ENCODE measurements at places on chromosomes 1 and 21. TPM values are rescaled to one million over a fixed set of nuclear protein-coding genes. Genes with fewer than 3 reads are reported as not detected.

- peak; percentile 21 for DNase-seq
- no peak overlapping the region for H3K4me3 ChIP-seq
- no peaks in the 10 kb centered on the region for H3K36me3 ChIP-seq
- no peaks in the 10 kb centered on the region for H3K27me3 ChIP-seq
Measured at GRCh38 chr1:159798893-159799292, 3.3 kb upstream of the FCRL6 start.

DNA sequence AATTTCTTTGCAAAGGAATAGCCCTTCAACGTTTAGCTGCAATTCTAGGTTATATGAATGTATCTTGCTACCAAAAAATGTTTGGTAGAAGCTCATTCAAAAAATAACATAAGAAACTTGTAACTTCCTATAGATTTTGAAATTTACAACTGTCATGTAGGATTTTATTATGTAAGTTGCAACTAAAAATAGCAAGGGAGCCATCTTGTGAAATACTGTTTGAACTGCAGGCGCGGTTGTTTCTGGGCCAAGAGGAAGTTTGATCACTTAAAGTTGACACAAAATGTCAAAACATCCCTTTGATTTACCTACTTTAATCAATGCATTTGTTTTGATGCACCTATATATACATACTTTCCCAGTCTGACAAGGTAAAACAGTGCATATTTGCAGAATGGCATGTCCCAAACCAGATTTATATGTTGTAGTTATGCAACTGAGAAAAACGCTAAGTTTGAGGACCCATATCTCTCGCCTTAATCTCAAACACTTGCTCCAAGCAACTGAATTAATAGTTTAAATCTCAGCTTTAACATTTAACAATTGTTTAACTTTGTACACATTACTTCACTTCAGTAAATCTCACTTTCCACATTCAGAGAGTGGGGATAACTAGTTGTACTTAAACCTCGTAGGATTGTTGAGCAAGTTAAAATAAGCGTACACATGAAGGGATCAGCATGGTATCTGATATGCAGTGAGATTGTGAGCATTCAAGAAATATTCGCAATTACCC is 63.9 kb downstream of the KCNK2 start:
- no peak overlapping the region for H3K27ac ChIP-seq
- H3K4me3 ChIP-seq: no peak overlapping the region
- no peaks in the 10 kb centered on the region for H3K4me1 ChIP-seq
- no peak for DNase-seq

GRCh38 chr1:159005676-159006075 is 4.0 kb upstream of the IFI16 start:
- DNase-seq: no peak
- peak overlapping the region; percentile 40 for H3K27ac ChIP-seq
- H3K4me1 ChIP-seq: peaks cover 7% of the 10 kb centered on the region

GRCh38 chr1:203045336-203045735 is 19.0 kb downstream of the PPFIA4 start:
- no peak overlapping the region for H3K4me3 ChIP-seq
- H3K4me1 ChIP-seq: no peaks in the 10 kb centered on the region
- H3K27me3 ChIP-seq: no peaks in the 10 kb centered on the region
- H3K27ac ChIP-seq: no peak overlapping the region

IL6R gene
- 48.3 TPM for total RNA-seq

- peak overlapping the region; percentile 69 for H3K27ac ChIP-seq
- no peaks in the 10 kb centered on the region for H3K27me3 ChIP-seq
- DNase-seq: peak; percentile 82
- H3K4me3 ChIP-seq: no peak overlapping the region
Measured at GRCh38 chr21:38303300-38303699, 46.5 kb downstream of the KCNJ15 start.

DNA sequence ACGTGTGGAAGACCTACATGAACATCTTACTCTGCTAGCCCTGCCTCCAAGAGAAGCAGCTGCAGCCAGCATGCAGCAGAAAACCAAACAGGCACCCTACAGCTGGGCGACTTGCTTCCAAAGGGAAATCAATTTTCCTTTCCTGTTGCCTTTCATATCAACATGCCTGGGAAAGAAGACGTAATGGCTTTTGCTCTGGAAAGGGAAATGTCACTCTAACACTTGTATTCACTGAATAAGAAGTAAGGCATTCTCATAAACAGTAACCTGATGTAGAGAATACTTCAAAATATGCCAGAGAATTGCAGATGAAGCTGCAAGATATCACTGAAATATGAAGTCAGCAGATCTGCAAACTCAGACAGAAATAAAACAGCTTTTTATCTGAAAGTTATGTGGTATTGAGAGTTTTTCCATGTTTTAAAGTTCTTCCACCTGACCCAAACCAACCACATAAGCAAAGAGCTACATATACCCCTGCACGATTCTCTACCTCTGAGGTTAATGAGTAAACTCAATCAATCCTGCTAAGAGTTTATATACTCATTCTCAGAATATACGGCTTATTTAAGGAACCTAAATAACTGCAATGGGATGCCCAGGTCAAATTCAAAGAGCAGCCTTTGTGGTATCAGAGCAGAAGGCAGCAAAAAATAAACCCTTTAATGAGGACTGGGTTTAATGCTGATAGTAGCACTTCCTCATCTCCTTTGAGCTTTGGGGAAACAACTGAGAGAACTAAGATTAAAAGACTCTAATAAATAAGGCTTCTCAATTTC is 150.9 kb downstream of the RERE start:
- no peaks in the 10 kb centered on the region for H3K27me3 ChIP-seq
- H3K27ac ChIP-seq: no peak overlapping the region
- H3K4me1 ChIP-seq: peaks cover 10% of the 10 kb centered on the region
- no peaks in the 10 kb centered on the region for H3K36me3 ChIP-seq
- DNase-seq: no peak

DNA sequence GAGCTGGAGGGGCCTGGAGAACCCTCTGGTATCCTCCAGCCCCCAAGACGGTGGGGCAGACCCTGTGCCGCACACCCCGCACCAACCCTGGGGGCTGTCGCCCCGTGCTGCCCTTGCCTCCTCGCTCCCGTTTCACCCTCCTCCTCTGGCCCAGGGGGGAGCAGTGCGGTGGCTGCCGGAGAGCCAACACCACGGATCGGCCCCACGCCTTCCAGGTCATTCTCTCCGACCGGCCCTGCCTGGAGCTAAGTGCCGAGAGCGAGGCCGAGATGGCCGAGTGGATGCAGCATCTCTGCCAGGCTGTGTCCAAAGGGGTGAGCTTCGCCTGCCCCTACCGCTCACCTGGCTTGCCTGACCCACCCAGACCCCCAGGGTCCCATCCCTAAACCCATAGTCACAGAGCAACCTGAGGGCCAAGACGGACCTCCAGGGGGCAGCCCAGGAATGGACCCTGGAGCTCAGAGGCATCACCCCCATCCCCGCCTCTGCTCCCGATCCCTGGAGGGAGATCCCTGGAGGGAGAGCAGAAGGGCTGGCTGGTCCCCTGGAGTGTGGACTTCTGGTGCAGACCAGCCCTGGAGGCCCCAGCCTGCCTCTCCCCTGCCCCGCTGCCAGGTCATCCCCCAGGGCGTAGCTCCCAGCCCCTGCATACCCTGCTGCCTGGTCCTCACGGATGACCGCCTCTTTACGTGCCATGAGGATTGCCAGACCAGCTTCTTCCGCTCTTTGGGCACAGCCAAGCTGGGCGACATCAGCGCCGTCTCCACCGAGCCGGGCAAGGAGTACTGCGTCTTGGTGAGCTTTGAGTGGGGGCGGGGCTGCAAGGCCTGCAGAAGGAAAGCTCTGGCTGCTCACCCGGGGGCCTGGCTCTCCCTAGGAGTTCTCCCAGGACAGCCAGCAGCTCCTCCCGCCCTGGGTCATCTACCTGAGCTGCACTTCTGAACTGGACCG is 4.0 kb upstream of the SLC25A34 start:
- no peaks in the 10 kb centered on the region for H3K27me3 ChIP-seq
- peaks cover 15% of the 10 kb centered on the region for H3K4me1 ChIP-seq
- H3K27ac ChIP-seq: no peak overlapping the region
- peaks cover 66% of the 10 kb centered on the region for H3K36me3 ChIP-seq
- no peak for DNase-seq

ACKR1 gene
- 177 TPM for total RNA-seq

DNA sequence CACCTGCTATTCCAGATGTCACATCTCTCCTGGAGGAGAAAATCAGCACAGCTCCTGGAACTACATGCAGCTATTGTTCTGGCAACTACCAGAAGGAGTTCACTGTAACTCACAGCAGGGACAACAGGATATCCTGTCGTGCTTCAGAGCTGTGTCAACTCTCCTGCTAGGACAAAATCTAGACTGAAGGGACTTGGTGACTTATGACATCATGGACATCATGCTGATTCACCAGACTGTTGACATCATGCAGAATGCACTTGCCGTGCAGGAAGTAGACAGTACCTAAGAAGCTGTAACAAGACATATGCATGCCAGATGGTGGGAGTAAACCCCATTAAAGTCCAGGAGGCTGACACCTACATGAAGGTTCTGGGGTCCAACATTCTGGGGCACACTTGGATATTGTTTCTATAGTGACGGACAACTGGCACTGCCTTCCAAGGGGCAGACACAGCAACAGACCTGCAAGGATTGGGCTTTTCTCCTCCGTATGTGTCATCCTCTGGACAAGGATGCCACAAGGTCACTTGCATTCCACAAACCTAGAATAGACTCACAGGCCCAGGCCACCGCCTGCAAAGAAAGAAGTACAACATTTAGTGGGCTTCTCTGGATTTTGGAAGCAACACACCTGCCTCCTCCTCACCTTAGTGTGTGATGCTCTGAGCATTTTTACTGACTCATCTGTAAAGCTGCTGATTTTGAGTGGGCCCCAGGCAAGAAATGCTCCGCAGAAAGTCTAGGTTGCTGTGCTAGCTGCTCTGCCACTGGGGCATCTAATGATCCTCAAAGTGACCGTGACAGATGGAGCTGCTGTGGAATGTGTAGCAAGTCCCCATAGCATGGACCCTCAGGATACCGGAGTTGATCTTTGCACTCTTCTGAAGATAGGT is 249.2 kb downstream of the MATN1 start:
- no peak overlapping the region for H3K4me3 ChIP-seq
- no peaks in the 10 kb centered on the region for H3K36me3 ChIP-seq
- no peak overlapping the region for H3K27ac ChIP-seq
- no peaks in the 10 kb centered on the region for H3K27me3 ChIP-seq

DNA sequence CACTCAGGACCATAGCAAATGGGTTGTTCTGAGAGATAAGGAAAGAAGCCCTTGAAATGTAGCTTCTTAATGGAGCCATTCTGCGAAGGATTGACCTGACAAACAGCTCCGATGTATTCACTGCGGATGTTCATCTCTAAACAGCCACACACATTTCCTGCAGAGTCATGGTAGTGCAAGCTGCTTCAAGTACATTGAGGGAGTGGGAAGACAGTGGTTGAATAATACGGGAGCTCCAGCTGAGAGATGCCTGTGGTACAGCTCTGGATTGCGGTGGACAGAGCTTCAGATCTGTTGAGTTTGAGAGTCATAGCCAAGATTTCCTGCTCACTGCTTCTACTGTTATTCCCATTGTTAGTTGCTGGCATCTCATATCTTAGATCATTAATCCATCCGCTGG is 86.6 kb downstream of the ZBTB18 start:
- H3K4me1 ChIP-seq: no peaks in the 10 kb centered on the region
- no peaks in the 10 kb centered on the region for H3K27me3 ChIP-seq
- H3K27ac ChIP-seq: no peak overlapping the region
- no peaks in the 10 kb centered on the region for H3K36me3 ChIP-seq

PSMG1 gene
- total RNA-seq: 17.6 TPM

DNA sequence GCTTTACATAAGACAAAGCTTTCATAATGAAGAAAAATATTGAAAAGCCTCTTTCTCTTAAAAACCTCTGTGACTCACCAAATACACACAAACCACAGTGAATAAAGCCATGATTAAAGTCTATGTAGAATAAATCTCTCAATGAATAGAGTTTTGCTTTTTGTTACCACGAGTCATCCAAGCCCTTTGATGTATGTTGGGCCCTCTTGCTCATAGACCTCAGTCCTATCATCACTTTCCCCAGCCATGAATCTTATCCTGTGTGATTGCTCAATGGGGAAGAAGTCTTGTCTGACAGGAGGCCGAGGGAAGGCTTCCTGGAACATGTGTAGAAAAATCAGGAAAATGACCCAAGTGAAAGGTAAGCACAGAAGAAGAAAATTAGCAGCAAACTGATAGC is 60.8 kb downstream of the NGF start:
- H3K27me3 ChIP-seq: no peaks in the 10 kb centered on the region
- H3K4me1 ChIP-seq: peaks cover 13% of the 10 kb centered on the region
- H3K36me3 ChIP-seq: no peaks in the 10 kb centered on the region
- no peak for DNase-seq
- H3K4me3 ChIP-seq: no peak overlapping the region

GRCh38 chr21:43957611-43958362 is 54.3 kb upstream of the TRAPPC10 start:
- H3K27ac ChIP-seq: no peak overlapping the region
- H3K4me3 ChIP-seq: no peak overlapping the region
- peaks cover 18% of the 10 kb centered on the region for H3K36me3 ChIP-seq
- H3K27me3 ChIP-seq: no peaks in the 10 kb centered on the region
- H3K4me1 ChIP-seq: no peaks in the 10 kb centered on the region

- peaks cover 87% of the 10 kb centered on the region for H3K4me1 ChIP-seq
- no peaks in the 10 kb centered on the region for H3K27me3 ChIP-seq
- H3K27ac ChIP-seq: peak overlapping the region; percentile 84
- H3K4me3 ChIP-seq: peak overlapping the region; percentile 67
Measured at GRCh38 chr1:41496080-41497055, 11.9 kb upstream of the EDN2 start.

SELENBP1 gene
- 67.6 TPM for total RNA-seq

DNA sequence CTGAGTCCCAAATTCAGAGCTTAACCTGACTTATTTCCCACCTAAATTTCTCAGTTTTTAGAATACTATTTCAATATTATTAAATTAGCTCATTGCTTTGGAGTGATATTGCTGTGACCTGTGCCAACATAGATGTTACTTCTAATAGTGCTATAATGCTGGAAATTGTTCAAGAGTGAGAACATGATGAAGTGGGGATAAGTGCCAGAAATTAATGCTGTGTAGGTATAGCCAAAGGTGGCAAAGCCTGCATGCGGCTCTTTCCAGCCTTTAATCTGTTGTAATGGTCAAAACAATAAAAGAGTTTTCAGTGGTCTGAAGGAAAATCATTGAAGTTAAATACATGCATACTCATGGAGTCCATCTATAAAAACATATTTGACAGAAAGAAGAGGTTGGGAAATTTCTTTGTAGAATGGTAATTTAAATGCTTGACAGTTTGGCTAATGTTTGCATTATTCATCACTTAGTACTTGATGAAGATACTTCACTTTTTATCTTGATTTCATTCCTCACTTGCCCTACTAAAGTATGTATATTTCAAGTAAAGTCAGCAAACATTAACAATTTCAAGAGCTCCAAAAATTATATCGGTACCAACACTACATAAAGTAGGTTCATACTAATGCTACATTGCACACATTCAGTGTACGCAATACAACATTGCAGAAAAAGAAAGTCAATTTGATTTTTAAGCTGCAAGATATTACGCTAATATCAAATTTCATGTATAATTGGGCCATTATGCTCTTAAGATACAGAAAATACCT is 82.1 kb downstream of the OLFM3 start:
- no peaks in the 10 kb centered on the region for H3K4me1 ChIP-seq
- no peak for DNase-seq
- no peak overlapping the region for H3K4me3 ChIP-seq
